K562 (cell line): ENCODE measurements at places on chromosomes 2 and 18. TPM values are rescaled to one million over a fixed set of nuclear protein-coding genes. Genes with fewer than 3 reads are reported as not detected.

DNA sequence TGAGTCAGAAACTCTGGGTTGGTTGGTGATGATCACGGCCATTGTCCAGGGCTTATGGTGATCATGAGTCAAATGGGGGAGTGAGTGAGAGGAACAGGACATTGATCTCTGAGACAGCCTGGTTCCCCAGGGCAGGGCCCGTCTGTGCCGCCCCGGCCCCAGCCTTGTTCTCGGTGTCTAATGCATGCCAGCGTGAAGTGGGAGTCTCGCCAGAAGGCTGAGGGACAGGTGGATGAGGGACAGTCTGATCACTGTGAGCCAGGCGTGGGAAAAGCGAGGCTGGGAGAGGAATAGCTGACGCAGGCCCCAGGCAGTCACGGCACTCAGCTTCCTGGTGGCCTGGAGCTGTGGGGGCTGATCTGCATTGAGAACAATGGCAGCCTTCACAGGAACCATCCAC, 208.3 kb upstream of the HDAC4 start:
- DNase-seq, result no peak

DNA sequence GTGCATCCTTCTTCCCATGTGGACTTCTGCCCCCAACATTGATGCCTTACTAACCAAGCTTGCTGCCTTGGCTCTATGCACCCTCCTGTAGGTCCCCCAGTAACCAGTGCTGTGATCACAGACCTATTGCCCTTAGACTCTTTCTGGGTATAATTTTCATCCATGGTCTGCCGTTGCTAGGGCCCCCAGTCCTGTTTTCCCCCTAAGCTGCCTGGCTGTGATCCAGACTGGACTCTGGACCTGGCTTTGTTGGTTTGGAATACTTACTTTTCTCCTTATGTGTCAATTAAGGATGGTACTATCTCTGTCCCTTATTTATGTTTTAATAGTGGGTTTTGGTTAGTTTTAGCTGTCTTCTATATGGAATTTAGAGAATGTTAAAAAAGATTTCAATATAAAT, 26.0 kb downstream of the ATP9B start:
- DNase-seq, result no peak

GRCh38 chr2:8441986-8442385, 239.9 kb upstream of the ID2 start:
- no peak for DNase-seq

DNA sequence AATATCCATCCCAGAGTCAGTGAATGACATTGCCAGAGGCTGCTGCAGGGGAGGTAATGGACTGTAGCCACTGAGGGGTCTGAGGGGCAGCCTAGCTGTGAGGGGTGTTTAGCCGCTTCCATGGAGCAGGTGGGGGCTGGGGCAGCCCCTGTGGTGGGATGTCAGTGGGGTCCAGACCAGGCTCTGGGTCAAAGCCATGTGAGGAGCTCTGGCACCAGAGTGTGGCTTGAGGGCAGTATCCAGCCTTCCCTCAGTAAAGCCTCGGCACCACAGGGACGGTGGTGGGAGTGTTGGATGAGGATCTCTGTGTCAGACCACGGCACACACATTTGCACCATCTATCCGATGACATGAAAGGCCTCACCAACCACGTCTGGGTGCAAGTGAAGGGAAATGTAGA, 85.0 kb downstream of the INHBB start:
- no peak for DNase-seq

ACTG2 gene
- total RNA-seq, result 0.60 and 0.67 TPM in 2 replicates

TPRKB gene
- total RNA-seq, result 55.5 and 55.6 TPM in 2 replicates

CNDP1 gene
- total RNA-seq, result not detected in 2 replicates
